NCI-H1436 treated with DMSO at 0.1 percent for 48 hours (cell line): ENCODE measurements at places on chromosomes 5 and 9.

DNA sequence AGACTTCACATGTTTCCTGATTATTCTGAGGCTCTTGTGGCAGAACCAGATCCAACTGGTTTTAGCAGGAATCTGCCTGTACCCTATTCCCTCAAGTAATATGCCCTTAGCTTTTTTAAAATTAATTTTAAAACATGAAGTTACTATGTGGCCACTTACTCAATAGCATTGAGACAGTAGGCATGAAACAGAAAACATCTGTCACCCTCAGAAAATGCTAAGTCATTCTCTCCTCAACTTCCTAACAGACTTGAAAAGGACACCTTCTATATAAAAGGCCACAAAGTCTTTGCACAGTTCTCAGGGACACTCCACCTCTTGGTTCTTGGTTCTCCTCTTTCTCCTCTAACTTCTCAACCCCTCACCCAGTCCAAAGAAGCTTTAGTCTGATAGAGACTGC, 277.8 kb downstream of the RAB3C start:
- no peak for DNase-seq

DNA sequence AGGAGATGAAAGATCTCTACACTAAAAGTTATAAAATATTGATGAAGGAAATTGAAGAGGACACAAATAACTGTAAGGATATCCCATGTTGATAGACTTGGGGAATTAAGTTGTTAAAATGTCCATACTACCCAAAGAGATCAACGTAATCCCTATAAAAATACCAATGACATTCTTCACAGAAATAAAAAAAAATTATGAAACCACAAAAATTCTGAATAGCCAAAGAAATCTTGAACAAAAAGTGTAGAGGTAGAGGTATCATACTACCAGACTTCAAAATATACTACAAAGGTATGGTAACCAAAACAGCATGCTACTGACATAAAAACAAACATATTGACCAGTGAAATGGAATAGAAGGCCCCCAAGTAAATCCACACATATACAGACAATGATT, 71.5 kb upstream of the ELL2 start:
- no peak for DNase-seq

DNA sequence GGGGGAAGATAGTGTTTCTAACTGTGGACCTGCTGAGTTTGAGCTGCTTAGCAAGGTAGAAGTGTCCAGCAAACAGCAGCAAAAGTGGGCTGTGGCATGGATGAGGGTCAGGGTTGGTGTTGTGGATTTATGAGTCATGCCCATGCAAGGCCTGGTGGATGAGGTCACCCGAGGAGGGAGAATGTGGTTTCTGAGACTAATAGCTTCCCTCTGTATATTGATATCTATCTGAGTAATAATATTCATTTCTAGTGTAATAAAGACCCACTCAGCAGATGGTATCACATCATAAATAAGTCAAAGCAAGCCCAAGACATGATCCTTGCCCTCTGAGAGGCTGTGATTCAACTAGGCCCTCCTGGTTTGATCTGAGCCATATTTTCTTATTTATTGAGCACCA, 597.8 kb upstream of the CLINT1 start:
- no peak for DNase-seq

GRCh38 chr5:54278036-54278830, 32.1 kb downstream of the ARL15 start:
- no peak for DNase-seq

DNA sequence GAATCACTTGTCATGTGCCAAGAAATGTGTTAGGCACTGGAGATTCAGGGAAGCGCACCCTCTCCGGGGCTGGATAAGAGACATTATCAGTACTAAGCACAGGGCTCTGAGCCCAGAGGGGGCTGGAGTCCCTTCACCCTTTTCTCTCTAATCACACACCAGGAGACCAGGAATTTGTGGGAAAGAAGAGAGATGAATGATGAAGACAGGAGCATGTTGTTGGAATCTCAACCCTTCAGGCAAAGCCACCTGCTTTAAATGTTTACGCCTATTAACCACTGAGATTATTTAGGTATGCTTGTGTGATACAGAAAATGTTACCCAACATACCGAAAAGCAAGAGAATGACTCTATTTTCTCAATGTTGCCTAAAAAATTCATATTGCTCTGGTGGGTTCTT, 119.8 kb downstream of the ENTREP1 start:
- no peak for DNase-seq

DNA sequence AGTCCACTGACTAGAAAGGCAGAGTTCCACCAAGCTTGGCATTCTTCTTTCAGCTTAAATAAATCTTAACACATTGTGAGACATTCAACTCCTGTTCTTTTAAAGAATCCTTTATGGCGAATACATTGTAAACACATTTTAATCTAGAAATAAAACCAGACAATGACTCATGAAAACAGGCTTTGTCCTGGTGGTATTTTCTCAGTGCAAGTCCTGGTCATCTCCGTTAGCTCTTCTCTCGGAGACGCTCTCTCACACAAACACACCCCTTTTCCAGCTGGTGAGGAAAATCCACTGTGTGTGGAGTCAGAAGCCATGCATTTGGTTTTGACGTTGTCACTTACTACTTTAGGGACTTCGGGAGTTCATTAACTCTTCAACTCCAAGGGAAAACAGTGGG, 140.4 kb downstream of the AUH start:
- no peak for DNase-seq

GRCh38 chr9:98992107-98992884, 48.6 kb downstream of the COL15A1 start:
- no peak for DNase-seq

DNA sequence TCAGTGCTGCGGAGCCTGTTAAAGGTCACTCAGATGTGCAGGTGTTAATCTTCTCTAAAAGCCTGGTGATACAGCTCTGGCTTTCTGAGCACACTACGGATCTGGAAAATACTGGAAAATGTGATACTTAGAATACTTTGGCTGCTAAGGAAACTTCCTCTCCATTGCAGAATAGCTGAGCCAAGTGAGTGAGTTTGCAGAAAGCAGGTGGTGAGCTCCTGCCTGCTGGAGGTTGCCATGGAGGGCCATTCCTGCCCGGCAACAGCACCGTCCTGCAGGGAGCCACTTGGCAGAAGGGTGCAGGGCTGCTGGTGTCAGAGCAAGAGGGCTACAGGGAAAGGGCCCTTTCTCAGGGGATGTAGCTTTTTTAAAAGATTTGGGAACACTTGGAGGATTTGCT, 40.7 kb downstream of the SECISBP2 start:
- DNase-seq, result no peak

DNA sequence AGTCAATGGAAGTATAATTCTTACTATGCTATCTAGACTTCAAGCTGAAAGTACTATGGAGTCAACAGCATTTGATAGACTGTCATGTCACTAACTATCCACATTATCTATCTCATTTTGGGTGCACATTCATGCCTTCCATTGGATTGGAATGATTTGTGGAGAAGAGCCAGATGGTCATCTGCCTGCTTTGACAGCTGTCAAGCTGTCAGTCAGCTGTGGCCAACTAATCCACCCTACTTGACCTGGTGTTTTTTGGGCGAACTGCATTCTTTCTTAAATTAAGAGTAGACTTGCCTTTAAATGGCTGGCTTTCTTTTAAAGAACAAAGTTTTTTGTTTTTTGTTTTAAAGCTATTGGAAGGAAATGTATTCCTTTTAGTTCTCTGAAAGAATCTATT, 151.5 kb downstream of the DCP2 start:
- no peak for DNase-seq

DNA sequence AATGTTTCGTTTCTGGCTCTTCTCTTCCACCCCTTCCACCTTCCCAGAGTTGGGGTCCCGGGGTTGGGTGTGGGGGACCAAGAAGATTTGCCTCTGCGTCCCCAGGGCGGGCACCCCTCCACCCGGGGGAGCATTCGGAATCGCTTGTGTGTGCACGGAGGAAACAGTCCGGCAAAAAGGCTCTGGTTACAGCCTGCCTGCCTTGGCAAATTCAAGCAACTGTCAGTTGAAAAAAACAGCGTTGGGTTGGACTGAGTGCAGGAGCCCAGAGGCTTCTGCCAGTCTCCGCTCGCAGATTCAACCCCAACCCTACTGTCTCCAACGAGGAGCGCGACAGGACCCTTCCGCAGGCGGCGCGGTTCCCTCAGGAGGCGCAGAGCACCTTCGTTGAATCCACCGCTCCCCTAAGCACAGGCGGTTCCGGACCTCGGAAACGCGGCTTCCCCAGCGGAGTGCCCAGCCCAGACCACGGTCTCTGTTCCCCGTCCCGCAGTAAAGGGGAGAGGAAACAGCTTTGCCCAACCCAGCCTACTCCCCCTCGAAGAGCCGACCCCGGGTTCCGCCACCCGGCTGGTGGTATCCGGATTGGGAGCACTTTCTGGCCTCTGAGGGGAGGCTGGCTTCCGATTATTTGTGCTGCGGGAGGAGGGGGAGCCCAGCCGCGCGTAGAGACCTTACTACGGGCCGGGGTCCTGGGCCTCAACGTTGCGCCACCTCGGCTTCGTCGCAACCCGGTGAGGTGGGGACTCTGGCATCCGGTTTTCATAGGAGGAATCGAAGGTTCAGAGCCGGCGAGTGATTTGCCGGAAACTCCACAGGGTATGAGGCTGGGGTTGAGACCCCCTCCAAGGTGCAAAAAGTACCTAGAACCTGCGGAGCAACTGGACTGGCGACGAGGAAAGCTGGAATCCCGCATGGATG, 9.6 kb downstream of the LHX6 start:
- DNase-seq, result no peak

DNA sequence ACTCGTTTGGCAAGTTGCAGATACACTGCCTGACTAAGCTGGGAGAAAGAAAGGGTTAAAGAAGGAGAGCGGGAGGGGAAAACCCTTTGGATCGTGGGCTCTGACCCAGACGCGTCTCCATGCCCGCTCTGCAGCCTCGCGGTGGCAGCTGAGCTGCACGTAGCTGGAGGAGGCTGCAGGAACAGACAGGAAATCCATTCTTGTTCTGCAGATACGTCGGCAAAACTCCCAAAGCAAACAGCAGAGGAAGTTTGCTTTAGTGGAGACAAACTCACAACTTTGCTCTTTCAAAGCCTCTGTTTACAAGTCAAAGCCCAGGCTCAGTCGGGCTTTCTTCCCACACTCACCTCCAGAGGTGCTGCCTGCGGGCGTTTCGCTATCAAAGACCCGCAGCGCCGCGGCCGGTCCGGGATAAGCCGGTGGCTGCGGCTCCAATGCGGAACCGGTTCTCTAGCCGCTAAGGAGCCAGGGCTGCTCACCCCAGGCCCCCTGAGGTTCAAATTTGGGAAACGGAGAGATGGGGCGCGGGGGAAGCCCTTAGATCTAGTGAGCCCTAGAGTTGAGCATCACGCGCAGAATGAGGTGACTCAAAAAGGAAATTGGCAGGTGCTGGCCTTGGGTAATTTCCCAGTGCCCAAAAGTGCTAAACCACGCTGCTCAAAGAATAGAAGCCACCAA, 60.7 kb downstream of the MAT2B start:
- DNase-seq, result no peak

DNA sequence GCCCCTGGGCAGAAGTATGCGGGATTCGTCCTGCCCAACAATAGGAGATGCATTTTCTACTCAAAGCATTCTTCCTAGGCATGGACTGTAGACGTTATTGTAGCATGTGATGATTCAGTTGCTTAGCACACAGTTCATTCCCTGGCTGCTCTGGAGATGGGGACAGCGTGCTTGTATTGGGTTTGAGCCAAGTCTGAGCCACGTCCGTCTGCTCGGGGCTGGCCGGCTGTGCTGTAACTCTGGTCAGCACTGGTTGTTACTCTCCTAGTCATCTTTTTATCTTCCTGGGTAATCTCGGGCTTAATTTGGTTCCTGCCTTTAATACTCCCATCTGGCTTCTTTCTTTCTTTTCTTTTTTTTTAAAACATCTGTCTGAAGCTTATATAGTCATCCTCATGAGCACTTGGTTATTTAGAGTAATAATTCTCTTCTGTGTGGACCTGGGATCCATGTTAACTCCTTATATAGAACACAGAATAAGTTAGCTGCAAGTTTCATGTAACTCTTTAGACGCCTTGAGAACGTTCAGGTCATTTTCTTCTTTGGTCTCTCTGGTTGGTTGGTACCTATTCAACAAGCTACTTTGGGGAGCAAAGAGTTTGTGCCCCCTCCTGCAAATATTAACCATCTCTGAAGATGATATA, 118.8 kb upstream of the RPS23 start:
- no peak for DNase-seq

GRCh38 chr9:8457055-8457454, 657.5 kb upstream of the DMAC1 start:
- no peak for DNase-seq

- no peak for DNase-seq
Observed at GRCh38 chr9:36023260-36024048, 13.3 kb upstream of the RECK start.

DNA sequence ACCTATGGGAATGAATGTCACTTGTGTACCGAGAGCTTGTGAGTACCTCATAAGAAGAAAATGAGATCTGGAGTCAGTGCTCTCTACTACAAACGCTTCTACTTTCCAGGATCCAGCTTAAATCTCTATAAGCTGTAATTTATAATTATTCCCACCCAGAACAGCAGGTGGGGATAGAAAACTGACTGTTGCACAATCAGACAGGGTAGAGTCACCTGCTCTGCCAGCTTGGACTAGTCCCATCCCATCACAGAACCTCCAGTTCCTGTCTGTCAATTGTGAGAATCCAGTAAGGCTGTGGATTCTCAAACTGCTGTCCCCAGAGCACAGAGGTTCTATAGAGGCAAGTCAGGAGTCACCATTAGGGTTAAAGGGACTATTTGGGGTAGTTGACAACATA, 2.0 kb downstream of the SPINK7 start:
- no peak for DNase-seq

DNA sequence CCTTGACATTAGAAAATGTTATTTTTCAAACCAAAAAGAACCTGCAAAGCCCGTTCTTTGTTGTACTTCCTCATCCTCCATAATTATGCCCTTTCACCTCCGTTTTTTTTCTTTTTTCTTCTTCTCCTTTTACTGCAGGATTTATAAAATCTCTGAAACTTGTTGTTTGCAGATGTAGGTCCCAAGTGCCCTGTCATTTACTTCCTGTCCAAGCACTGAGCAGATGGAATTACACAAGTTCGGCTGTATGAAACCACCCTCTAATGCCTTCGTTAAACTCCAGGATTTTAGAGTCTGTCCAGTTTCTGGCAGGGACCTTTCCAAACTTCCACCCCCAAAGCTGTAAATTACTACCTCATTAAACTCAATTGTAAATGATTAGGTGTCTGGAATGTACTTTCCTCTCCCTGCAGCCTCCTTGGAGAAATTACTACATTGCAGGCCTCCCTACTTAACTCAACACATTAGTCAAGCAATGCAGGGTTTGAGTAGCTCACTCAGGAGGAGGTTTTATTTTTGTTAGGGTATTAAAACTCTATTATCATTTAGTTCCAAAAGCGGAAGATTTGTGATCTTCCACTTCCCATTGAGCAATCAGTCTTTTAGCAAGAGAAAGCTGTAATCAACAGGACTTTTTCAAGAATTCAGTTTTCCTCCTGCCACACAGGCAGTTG, 125.6 kb upstream of the LPAR1 start:
- no peak for DNase-seq

DNA sequence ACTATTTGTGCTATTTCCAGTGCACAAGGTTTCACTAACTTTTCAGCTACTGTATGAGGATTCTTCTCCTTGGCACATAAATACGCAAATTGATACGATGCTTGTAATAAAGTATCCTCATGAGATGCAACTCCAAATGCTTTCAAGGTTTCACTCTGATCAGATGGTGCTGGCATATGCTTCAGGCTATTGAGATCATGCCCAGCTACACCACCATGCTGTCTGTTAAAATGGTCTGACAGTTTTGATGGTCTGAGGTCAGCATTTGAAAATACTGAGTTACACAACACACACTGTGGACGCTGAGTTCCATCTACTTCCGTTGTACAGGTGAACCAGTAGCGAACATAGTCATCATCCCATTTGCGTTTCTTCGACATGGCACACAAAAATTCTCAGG, 4.7 kb downstream of the FAM200C start:
- no peak for DNase-seq

- DNase-seq, result no peak
Observed at GRCh38 chr9:69019808-69020207, 5.9 kb upstream of the PRKACG start.
